ENCODE measurements at places on chromosomes 6 and 20.

DNA sequence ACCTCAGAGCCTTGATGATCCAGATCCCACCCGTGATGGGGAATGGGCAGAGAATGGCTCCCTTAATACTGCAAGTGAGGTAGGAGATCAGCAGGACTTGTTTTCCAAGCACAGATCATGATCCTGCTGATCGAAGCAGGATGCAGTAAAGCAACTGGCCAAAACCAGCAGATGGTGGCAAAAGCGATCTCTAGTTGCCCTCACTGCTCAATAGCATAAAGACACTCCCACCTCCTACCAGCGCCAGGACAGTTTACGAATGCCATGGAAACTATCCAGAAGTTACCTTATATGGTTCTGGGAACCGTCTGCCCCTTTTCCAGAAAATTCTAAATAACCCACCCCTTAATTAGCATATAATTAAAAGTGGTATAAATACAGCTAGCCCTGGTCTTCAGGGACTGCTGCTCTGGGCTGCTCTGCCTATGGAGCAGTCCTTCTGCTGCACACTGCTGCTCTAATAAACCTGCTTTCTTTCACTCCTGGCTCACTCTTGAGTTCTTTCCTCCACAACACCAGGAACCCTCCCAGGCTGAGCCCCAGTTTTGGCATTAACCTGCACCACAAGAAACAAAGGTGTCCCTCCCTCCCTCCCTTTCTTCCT is 415.8 kb downstream of the PREX1 start:
- DNase-seq = no peak
- H3K27me3 ChIP-seq = no peaks in the 10 kb centered on the region
- no peak overlapping the region for H3K27ac ChIP-seq
- H3K4me3 ChIP-seq = no peak overlapping the region
- H3K4me1 ChIP-seq = no peaks in the 10 kb centered on the region

- H3K4me3 ChIP-seq = no peak overlapping the region
- no peaks in the 10 kb centered on the region for H3K36me3 ChIP-seq
- peaks cover 59% of the 10 kb centered on the region for H3K4me1 ChIP-seq
- H3K27me3 ChIP-seq = no peaks in the 10 kb centered on the region
- DNase-seq = no peak
These were observed 14.8 kb downstream of the PMEPA1 start for GRCh38 chr20:57695012-57695411.

DNA sequence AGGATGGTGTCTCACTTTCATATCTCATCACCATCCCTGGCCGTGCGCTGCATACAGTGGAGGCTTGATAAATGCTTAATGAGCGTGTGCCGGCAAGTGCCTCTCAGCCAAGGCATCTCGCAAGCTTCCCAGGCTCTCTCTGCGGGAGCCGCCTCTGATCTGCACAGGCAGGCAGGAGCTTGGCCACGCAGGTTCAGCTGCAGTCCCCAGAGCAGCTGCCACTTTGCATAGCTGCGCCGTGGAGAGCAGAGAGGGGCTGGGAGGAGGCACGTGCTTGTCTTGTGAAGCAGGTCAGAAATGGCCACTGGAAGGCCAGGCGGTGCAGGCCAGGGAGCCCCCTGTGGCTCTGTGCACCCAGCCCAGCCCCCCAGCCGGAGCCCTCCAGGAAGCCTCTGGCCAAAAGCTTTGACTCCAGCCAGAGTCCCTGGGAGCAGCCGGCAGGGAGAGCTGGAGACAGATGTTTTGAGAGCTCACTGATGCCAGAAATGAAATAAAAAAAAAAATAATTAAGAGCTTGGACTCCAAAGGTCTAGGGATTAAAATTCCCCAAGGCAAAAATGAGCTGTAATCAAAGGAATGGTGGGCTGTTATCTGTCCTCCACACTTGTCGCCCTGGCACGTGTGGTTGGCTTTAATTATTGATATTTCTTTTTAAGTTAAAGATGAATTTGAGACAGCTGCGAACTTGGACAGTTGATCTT is 377.0 kb downstream of the CDH4 start:
- no peak overlapping the region for H3K4me3 ChIP-seq
- H3K36me3 ChIP-seq = no peaks in the 10 kb centered on the region
- no peak for DNase-seq

- no peak for DNase-seq
- no peaks in the 10 kb centered on the region for H3K27me3 ChIP-seq
- H3K27ac ChIP-seq = no peak overlapping the region
- no peaks in the 10 kb centered on the region for H3K36me3 ChIP-seq
- H3K4me3 ChIP-seq = no peak overlapping the region
These were observed 60.9 kb upstream of the MC3R start for GRCh38 chr20:56187534-56188165.

DNA sequence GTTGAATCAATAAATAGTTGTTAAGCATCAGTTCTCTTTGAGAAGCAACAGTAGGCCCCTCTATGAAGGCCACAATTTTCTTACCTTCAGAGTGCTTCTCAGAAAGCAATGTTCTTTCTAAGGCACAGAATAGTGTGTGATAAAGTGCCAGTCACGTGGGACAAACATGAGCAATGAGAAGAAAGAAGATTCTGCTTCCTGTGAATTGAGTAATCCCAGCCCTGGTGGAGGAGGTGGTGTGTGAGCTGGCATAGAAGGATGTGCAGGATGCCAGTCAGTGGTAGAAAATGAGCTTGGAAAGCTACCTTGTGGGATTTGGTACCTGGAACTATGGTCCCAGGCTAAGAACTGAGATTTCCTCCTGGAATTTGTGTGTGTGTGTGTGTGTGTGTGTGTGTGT is 21.7 kb downstream of the KIZ start:
- no peaks in the 10 kb centered on the region for H3K4me1 ChIP-seq
- no peak overlapping the region for H3K27ac ChIP-seq
- H3K27me3 ChIP-seq = no peaks in the 10 kb centered on the region

DNA sequence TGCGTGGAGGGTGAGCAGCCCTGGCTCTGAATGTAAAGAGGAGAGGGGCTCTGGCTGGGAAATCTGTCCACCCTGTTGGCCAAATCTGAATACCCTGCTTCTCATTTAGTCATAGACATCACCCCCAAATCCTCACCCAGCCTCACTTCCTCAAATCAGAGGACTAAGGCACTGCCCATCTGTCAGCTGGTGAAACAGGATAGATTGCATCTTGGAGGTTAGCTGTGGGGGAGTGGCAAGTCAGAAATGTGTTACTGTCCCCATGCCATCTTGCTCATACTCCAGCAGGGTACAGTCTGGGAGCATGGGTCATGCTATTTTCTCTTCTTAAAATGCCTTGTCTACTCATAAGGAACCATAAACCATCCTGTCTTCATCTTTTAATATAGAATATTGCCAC is 9.5 kb upstream of the DTNBP1 start:
- H3K27ac ChIP-seq = no peak overlapping the region
- no peaks in the 10 kb centered on the region for H3K27me3 ChIP-seq
- no peak overlapping the region for H3K4me3 ChIP-seq
- no peaks in the 10 kb centered on the region for H3K36me3 ChIP-seq
- no peak for DNase-seq

DNA sequence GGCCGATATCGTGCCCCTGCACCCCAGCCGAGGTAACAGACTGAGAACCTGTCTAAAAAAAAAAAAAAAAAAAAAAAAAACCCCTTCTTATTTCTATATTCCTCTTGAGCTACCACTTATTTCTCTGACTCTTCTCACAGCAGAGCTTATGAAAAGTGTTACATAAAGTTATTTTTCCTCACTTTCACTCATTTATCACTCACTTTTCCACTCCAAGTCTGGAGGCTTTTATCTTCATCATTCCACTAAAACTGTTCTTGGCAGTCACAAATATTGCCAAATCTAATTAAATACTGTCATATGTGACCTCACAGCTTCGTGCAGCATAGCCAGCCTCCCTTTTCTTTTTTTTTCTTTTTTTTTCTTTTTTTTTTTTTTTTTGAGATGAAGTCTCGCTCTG is 131.2 kb downstream of the KLHL32 start:
- H3K36me3 ChIP-seq = no peaks in the 10 kb centered on the region
- no peak for DNase-seq
- H3K4me1 ChIP-seq = no peaks in the 10 kb centered on the region
- H3K27me3 ChIP-seq = no peaks in the 10 kb centered on the region

GRCh38 chr6:149216459-149216858 is 101.1 kb upstream of the TAB2 start:
- no peak overlapping the region for H3K4me3 ChIP-seq
- H3K27ac ChIP-seq = no peak overlapping the region
- DNase-seq = no peak
- peaks cover 15% of the 10 kb centered on the region for H3K4me1 ChIP-seq
- no peaks in the 10 kb centered on the region for H3K36me3 ChIP-seq
- no peaks in the 10 kb centered on the region for H3K27me3 ChIP-seq

Measured in spleen (tissue), 13 donors.